Activated T-helper 2 cell treated with anti-CD3 and anti-CD28 coated beads, Interferon-gamma antibody, Interleukin-2, Interleukin-4, amounts not matched to agents 10 μg/mL and 5 μg/mL and 100 μg/mL, durations not matched to agents 14 hours and 24 hours and 36 hours (primary cell): ENCODE measurements at places on chromosomes 2 and 18.

GRCh38 chr2:186036862-186037449 lies 298.4 kb downstream of the FSIP2 start:
- DNase-seq: no peak

DNA sequence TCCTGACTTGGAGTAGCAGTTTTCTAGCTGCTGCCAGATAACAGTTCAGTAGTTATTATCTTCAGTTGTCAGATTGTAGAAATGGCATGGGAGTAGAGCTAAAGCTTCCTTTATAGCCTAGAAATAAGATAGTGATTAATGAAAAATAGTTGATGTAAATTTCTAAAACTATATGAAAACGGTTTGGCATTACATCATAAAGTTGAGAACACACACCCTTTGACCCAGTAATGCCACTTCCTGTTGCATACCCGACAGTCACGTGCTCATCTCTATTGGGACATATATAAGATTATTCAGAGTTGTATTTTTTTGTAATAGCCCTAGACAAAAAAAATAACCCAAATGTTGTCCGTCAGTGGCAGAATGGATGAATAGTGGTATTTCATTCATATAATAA lies 39.4 kb upstream of the ASB1 start:
- no peak for DNase-seq

GRCh38 chr2:1862608-1863280 lies 118.4 kb upstream of the PXDN start:
- no peak for DNase-seq

DNA sequence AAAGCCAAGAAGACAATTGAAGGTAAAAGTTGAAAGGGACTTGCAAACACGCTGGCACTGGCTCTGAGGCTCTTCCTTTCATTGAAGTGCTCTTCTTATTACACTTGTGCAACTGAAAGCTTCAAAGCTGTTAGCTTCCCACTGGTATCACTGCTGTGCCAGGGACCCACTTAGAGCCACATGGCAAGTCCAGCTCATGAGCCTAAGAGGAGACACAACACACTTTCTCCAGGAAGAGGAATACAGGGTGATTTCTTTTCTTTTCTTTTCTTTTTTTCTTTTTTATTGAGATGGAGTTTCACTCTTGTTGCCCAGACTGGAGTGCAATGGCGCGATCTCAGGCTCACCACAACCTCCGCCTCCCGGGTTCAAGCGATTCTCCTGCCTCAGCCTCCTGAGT lies 218.2 kb downstream of the ATAD2B start:
- DNase-seq: no peak

DNA sequence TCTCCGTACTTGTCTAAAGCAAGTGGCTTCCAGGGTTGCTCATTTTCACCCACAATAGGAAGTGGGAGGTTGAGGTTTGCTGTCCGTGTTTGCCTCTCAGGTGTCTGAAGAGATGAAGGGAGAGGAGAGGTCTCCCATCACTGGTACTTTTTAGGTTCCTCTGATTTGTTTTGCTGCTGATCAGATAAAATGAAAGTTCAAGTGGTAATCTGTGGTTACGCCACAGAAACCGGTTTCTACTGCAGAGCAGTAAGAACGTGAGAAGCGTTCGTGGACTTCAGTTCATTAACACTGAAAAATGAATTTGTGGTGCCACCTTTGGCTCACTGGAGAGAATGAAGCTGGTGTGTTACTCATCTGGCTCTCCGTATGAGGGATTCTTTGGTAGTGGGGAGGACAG lies 118.2 kb downstream of the GBX2 start:
- no peak for DNase-seq

- DNase-seq: no peak
Observed at GRCh38 chr2:133400411-133400810, 167.9 kb downstream of the NCKAP5 start.

GRCh38 chr2:158015428-158016076 lies 86.1 kb upstream of the UPP2 start:
- DNase-seq: no peak

DNA sequence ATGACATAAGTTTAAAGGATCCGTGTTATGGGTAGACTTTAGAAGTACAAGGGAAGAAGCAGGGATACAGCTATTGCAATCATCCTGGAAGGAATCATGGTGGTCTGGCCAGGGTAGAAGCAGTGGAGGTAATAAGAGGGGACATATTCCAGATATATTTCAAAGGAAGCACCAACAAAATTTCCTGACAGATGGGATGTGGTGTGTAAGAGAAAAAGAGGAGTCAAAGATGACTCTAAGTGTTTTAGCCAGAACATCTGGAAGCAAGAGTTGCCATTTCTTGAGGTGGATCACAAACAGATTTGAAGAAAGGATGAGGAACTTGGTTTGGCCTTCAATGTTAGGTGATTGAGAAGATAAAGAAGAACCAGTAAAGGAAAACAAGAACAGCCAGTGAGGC lies 133.1 kb upstream of the CTAGE1 start:
- DNase-seq: no peak

- no peak for DNase-seq
Observed at GRCh38 chr2:127901339-127902056, 15.7 kb upstream of the AMMECR1L start.

GRCh38 chr2:182717416-182717815 lies 1.4 kb downstream of the DNAJC10 start:
- no peak for DNase-seq

DNA sequence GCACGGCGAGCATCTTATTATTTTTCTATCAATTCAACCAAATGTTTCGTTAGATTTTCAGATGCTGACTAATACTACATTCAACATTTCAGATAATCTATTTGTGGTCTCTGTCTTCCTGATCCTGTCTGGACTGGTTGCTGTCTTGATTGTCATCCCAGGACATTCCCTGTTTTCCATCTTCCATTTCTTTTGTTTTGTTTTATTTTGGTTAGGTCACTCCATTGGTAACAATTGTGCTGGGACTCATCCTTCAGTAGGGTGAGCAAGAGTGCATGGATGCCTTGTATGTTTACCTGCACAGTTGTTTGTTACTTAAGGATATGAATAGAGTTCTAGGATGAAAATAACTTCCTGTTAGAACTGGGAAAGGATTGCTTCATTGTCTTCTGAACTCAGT lies 55.9 kb upstream of the ACYP2 start:
- DNase-seq: no peak

DNA sequence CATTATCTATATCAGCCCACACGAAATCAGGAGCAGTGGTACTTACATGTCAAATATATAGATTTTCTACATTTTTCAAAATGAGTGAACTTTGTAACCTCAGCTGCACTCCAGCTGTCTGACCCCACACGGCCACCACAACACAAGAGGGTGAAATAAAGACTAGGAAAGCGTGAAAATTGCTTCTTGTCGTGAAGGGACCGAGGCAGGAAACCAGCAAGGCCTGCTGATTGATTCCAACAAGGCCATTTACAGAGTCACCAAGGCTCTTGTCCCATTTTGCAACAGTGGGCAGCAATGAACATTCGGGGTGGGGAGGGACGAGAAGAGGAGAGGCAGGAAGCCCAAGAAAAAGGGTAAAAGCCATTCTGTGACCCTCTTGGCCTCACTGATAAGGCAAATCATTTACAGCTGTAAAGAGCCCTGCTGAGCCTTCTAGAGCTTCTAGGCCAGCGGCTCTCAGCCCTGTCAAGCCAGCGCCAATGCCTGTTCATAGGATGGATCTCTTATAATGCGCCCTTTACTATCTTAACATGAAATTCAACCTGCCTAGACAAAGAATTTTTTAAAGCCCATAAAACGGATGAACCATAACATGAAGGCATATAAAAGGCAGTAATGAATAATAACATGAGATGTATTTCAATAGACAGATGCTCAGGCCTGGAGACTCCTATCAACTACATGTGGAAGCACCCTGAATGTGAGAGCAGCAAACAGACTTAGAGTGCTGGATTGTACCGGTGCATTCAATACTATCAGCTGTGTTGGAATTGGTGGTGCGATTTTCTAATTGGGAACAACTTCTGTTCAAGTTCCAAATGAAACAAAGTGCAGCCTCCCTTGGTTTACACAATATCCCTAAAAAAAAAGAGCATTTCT lies 269.0 kb downstream of the CDCA7 start:
- DNase-seq: no peak
